ENCODE measurements at places on chromosomes 6 and 20.

DNA sequence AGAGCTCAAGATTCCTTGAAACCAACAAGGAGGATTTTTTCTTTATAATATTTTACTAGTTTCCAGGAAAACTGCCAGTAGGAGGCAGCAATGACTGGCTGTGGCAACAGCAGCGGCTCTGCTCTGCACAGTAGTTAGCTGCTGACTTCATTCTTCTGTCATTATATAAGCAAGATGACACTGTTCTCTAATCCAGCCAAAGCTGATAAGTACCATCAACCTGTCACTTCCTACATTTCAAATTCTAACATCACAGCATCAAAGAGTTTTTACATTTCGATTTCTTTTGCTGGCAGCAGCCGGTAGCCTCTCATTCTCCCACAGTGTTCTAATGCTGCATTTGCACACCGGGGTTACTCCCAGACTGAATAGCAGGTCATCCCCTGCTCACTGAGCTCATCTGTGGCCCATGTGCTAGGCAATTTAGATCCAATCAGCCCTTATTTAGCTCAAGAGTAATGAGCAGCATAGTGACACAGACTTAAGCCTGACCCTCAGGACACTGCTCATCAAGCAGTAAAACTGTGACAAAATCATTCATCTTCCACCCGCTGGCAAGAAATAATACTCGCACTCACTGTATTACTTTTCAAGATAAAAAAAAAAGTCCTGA is 67.8 kb downstream of the MMS22L start:
- peak; percentile 87 for DNase-seq

- DNase-seq: no peak
Measured at GRCh38 chr6:137982418-137983189, 115.5 kb downstream of the TNFAIP3 start.

GRCh38 chr20:63044204-63044600 is 37.4 kb upstream of the BHLHE23 start:
- DNase-seq: no peak

DNA sequence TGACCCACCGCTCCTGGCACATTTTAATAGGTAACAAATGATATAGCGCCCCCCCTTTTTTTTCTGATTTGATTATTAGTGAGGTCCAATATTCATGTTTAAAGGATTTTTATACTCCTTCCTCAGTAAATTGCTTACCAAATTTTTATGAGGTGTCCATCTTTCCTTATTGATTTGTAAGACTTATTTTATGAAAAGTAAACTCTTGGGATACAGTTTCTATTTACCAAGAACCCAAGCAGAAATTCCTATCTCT is 25.1 kb downstream of the TRIM27 start:
- DNase-seq: no peak

- DNase-seq: no peak
Measured at GRCh38 chr6:19734061-19734460, 103.1 kb upstream of the ID4 start.

- DNase-seq: no peak
Measured at GRCh38 chr6:37922563-37922962, 103.0 kb downstream of the ZFAND3 start.

GRCh38 chr6:103799971-103800670 is 1059.6 kb downstream of the HACE1 start:
- DNase-seq: no peak

Measured in pons (tissue), 1 donor.